ENCODE measurements at places on chromosomes 16 and 17.

GRCh38 chr16:14505846-14506245 is 124.2 kb downstream of the PARN start:
- DNase-seq, result no peak

- DNase-seq, result no peak
Observed at GRCh38 chr16:50183316-50183715, 30.2 kb downstream of the TENT4B start.

DNA sequence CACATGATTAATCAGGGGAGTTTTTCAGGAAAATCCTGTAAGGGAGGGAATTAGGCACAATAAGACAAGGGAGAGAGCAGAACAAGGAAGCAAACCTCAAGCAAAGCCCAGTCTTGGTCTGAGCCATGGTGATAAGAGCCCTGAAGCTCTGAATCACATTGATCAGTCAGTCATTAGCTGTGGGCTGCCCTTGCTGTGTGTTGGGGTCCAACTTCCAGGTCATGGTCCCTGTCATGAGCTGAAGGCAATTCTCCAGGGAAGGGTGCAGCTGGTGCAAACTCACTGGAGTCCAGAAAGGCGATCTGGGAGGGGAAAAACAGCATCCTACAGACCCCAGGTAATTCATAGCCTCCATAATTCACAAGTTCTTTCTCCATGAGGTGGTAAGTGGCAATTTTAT is 89.9 kb downstream of the CYLD start:
- DNase-seq, result no peak

DNA sequence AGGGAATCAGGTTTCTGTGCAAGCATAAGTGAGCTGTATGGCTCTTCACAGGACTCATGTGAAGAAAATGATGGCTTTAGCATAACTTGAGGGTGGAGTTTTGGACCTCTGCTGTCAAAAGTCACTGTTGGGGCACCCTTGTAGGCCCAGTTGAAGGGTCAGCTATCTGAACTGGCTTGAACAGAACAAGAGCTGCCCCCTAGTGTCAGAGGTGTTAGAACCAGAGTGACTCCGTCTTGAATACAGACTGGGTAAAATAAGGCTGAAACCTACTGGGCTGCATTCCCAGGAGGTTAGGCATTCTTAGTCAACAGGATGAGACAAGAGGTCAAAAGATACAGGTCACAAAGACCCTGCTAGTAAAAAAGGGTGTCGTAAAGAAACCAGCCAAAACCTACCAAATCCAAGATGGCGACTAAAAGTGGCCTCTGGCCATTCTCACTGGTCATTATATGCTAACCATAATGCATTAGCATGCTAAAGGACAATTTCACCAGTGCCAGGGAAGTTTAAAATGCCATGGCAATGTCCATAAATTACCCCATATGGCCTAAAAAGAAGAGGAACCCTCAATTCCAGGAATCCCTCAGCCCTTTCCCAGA is 484.0 kb upstream of the ERCC4 start:
- DNase-seq, result no peak

DNA sequence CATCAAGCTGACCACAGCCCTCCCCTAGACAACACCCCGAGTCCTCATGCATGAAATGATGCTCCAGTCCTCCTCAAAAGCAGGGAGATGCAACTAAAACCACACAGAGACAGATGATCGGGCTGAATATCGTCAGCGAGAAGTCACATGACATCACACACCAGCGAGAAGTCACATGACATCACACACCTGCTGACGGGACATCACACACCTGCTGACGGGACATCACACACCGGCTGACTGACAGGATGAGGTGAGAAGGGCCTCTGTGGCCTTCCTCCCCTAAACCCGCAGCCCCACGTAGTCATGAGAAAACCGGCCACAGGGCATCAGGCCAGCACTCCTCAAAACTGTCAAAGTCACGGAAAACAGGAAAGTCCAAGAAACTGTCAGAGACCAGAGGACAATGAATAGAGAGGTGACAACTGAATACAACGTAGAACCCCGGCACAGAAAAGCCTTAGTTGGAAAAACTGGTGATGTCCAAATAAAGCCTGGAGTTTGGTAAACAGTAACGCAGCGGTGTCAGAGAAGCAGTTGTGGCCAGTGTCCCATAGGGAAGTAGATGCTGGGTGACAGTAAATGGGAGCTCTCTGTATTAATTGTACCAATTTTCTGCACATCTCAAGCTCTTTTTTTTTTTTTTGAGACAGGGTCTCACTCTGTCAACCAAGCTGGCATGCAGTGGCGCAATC is 14.3 kb downstream of the LITAF start:
- no peak for DNase-seq

- DNase-seq, result no peak
Observed at GRCh38 chr16:74679983-74680382, 13.3 kb upstream of the RFWD3 start.

DNA sequence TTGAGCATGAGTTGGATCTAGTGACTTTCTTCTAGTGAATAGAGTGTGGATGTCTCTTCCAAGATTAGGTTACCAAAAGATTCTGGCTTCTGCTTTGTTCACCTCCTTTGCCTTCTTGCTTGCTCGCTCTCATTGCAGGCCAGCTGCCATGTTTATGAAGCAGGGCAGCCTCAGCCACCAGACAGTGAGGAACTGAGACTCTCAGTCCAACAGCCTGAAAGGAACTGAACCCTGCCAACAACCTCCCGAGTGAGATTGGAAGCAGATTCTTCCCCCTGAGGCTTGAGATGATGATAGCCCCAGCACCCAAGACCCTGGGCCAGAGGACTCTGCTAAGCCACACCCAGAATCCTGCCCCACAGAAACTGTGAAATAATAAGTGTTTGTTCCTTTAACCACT is 48.4 kb downstream of the NOG start:
- no peak for DNase-seq

GRCh38 chr16:5979905-5980550 is 882.4 kb upstream of the EEF2KMT start:
- DNase-seq, result no peak

- no peak for DNase-seq
Observed at GRCh38 chr16:58020628-58021521, 4.7 kb upstream of the MMP15 start.

GRCh38 chr17:11121341-11121985 is 119.5 kb upstream of the SHISA6 start:
- DNase-seq, result no peak

GRCh38 chr17:40278414-40278813 is 9.3 kb upstream of the CDC6 start:
- DNase-seq, result no peak

DNA sequence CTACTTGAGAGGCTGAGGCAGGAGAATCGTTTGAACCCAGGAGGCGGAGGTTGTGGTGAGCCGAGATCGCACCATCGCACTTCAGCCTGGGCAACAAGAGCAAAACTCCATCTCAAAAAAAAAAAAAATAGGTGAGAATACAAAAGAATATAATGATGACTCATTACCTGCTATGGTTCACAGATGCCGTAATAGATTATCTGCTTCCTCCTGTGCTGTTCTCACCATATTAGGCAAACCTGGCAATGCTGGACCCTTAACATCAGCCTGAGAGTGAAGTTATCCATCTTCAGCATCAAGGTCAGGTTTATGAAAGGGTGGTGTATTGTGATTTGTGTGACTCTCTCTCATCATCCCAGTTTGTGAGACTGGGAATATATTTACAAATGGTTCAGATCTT is 271.3 kb upstream of the CPHXL start:
- DNase-seq, result no peak

GRCh38 chr17:67725373-67725791 is 7.6 kb downstream of the NOL11 start:
- DNase-seq, result no peak

DNA sequence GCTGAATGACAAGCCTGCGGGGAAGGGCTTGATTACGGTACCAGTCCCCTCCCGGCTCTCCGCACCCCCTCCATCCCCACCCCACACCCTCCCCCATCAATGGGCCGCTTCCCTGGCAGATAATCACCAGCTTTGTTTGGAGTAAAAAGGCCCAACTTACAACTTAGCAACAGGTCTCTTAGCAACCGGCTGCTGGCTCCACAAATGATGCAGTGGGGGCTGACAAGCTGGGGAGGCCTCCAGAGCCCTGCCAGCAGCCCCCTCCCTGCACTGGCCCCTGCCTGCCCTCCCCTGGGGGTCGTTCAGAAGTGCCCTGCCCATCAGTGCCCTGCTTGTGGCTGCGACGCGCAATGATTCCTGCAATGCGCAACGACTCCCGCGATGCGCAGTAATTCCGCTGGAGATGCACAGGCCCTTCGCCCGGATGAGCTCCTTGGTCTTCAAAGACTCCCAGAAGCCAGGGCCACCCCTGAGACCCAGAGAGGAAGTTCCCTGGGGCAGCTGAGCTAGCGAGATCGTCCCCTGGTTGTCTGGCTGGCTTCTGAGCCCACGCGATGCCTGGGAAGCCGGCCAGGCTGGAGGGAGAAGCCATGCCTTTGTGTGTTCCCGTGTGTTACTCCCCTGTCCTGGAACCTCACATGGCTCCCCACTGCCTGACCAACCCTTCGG is 23.3 kb downstream of the CPNE2 start:
- no peak for DNase-seq

- DNase-seq, result no peak
Observed at GRCh38 chr17:62179525-62180161, 114.6 kb upstream of the MED13 start.

- DNase-seq, result no peak
Observed at GRCh38 chr17:66032082-66032712, 159.7 kb downstream of the CEP112 start.

DNA sequence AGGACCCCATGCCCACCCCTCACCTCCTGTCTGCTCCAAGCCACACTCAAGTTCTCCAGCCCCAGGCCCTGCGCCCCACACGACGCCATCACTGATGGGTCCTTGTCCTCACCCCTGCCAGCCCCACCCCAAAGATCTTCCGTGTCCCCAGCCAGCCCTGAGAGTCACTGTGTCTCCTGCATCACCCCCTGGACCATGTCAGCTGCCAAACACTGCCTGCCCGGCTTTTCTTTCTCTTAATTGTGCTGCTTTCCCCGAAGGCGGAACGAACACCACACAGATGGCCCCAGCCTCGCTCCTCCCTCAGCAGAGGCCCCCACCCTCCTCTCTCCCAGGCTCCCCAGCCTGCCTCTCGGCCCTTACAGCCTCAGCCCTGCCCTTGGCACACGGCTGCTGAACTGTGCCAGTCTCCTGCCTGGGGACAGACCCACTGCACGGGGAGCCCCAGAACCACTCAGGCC is 4.8 kb upstream of the GAA start:
- DNase-seq, result no peak

DNA sequence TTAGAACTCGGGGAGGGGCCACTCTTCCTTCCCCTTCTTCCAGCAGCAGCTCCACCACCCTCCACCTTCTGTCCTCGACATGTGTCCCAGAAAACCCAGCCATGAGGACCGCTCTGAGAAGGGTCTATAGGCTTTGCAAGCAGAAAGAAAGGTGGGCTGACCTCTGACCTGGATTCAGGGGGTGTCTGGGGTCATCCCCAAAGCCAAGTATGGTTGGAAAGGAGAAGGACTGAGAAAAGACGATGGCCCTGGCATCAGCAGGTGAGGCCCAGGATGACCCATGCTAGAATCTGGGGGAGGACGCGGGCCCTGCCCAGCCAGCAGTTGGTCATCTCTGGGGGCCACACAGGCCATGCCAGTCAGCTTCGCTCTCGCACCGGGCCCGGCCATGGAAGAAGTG is 6.1 kb upstream of the SMIM5 start:
- no peak for DNase-seq

- DNase-seq, result no peak
Observed at GRCh38 chr17:41773731-41774193, 12.7 kb downstream of the JUP start.

DNA sequence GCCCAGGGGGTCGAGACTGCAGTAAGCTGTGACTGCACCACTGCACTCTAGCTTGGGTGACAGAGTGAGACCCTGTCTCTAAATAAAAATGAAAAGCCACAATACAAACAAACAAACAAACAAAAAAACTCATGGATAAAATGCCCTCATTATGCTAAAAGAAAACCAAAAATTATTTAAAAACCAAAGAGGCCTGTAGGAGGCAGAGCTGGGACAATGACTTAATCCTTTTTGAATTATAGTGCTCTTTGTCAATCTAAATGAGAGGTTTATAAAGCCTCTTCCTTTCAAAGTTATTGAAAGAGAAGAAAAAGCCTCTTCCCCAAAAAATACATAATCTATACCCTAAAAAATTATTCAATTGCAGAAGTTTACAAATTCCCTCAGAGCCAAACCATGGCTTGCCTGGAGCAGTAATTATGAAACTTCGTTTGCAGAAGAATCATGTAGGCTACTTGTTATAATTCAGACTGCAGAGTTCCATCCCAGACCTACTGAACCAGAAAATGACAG is 18.5 kb downstream of the CRLF3 start:
- DNase-seq, result no peak

DNA sequence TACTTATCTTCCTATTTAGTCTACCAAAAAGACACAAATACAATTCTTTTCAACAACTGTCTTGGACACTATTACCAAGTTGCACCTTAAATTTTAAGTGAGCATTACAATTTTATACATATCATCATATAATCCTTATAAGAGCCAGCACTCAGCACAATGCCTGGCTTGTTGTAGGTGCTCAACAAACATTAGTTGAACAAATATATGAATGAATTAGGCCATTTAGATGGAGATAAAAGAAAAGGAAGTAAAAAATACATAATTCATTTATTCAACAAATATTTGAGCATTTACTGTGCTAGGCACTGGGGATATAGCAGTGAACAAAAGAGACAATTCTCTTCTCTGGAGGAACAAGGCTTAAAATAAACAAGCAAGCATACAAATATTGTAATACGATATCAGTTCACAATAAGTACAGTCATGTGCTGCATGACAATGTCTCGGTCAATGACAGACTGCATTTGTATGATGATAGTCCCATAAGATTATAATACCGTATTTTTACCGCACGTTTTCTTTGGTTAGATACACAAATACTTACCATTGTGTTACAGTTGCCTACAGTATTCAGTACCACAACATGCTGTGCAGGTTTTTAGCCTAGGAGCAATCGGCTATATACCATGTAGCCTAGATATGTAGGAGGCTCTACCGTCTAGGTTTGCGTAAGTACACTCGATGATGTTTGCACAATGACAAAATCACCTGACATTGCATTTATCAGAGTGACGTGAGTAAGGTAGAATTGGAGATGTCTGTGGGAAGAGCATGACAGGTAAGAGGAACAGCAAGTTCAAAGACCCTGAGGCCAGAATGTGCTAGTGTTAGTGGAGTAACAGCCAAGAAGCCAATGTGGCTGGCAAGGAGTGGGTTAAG is 86.4 kb upstream of the HS3ST2 start:
- DNase-seq, result no peak

GRCh38 chr16:68236137-68236825 is 354 bp upstream of the ESRP2 start:
- no peak for DNase-seq

GRCh38 chr16:27033281-27033979 is 33.3 kb upstream of the C16orf82 start:
- DNase-seq, result no peak

DNA sequence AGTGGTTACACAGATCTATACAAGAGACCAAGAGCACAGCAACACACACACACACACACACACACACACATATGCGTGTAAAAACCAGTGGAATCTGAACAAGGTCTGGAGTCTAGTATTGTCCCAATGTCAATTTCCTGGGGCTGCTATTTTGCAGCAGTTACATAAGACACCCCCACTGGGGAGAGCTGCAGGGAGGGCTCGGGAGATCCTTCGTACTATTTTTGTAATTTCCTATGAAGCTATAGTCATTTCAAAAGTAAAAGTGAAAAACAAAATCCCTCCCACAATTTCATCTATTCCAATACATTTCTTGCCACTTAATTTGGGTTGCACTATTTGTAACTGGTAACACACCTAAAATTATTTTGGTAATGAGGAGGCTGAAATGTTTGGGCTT is 68.5 kb downstream of the C16orf95 start:
- DNase-seq, result no peak

All from skin of body (tissue), 3 donors.